ENCODE measurements at places on chromosomes 5 and 9. TPM values are rescaled to one million over a fixed set of nuclear protein-coding genes. Genes with fewer than 3 reads are reported as not detected.

The CDH12 gene
- not detected for total RNA-seq

The MTAP gene
- total RNA-seq: 31.6 TPM

The ERMP1 gene
- total RNA-seq: 43.8 TPM

The HTR4 gene
- total RNA-seq: not detected

The ANKRD31 gene
- not detected for total RNA-seq

The CD274 gene
- 15.5 TPM for total RNA-seq

The SLC4A9 gene
- total RNA-seq: 0.06 TPM

The GCNT4 gene
- 0.41 TPM for total RNA-seq

The ACER2 gene
- total RNA-seq: 7.3 TPM

The CCNI2 gene
- not detected for total RNA-seq

The IFNB1 gene
- total RNA-seq: not detected

The LHX3 gene
- not detected for total RNA-seq

The MEIKIN gene
- total RNA-seq: not detected

The ROPN1L gene
- 4.2 TPM for total RNA-seq

The KCTD16 gene
- 0.10 TPM for total RNA-seq

The CARTPT gene
- total RNA-seq: not detected

The TRPM6 gene
- 0.19 TPM for total RNA-seq

All from glomerular endothelial cell (primary cell).